Stimulated activated naive CD8-positive, alpha-beta T cell treated with anti-CD3 and anti-CD28 coated beads, Interleukin-15, amount 100 ng/mL, for 72 hours (primary cell): ENCODE measurements at places on chromosomes 1 and 21.

GRCh38 chr1:10242135-10242534 lies 31.8 kb downstream of the KIF1B start:
- DNase-seq = no peak

- DNase-seq = no peak
Measured at GRCh38 chr1:115436596-115436995, 98.5 kb upstream of the NGF start.

DNA sequence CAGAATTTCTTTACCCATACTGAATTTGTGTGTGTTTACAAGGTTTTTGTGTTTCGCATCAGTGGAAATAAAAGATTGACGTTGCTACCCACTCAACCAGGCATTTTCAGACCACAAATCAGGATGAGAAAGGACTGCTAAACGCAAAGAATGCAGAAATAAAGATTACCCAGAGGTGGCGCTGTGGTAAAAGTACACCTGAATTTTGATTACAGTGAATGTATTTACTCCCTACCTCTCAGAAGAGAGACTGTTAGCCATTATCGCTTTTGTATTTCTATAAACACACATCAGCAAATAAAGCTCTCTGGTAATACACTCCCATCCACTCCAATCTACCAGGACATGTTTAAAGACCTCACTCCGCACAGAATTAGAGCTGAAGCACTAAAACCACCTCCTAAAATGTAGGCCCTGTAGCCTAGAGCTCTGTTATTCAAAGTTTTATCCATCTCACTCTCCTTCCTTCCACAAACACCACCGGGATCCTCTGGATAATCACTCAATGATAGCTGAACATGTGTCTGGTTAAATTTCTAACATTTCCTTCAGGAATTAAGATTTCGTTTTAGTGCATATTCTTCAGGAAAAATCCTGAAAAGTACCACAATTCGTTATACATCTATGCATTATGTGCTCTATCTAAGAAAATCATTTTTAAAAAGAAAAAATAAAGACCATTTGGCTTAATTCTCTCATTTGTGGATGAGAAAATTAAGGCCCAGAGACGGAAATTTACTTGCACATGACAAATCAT lies 2.5 kb upstream of the LMO4 start:
- peak; percentile 39 for DNase-seq

GRCh38 chr1:6152181-6152580 lies 27.9 kb downstream of the CHD5 start:
- DNase-seq = no peak

- no peak for DNase-seq
Measured at GRCh38 chr1:115306146-115306545, 31.9 kb downstream of the NGF start.

GRCh38 chr1:5683446-5683845 lies 308.8 kb downstream of the NPHP4 start:
- no peak for DNase-seq

GRCh38 chr1:247043406-247043805 lies 35.2 kb downstream of the ZNF670 start:
- no peak for DNase-seq

- no peak for DNase-seq
Measured at GRCh38 chr1:2322581-2323211, 68.7 kb downstream of the MORN1 start.

GRCh38 chr1:168163670-168164069 lies 15.1 kb upstream of the TIPRL start:
- no peak for DNase-seq

GRCh38 chr1:64537942-64538341 lies 68.0 kb downstream of the CACHD1 start:
- DNase-seq = peak; percentile 29

DNA sequence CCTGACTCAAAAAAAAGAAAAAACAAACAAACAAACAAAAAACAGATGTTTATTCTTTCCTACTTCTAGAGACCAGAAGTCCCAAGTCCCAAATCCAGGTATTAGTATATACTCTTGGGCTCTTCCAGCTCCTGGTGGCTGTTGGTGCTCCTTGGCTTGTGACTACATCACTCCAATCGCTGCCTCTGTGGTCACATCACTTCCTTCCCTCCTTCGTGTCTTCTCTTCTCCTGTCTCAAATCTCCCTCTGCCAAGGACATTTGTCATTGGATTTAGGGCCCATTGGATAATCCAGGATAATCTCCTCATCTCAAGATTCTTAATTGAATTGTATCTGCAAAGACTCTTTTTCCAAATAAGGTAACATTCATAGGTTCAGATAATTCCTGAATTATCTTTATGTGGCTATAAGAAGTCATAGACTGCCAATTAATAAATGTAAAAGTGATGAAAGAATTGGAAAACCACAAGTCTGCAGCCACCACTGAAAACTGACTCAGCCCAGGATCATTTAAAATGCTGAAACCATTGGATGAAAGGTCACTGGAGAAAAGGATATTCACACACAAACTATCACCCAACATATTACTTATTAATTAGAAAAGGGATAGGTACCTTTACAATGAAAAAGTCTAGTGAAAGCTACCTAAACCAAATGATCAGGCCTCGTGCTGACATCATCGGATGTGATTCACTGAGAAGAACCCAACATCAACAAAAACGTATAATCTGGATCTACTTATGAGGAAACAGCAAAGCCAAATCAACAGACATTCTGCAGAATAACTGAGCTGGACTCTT lies 67.1 kb downstream of the ZNF281 start:
- DNase-seq = no peak

- DNase-seq = no peak
Measured at GRCh38 chr1:5109633-5110032, 455.2 kb downstream of the AJAP1 start.

GRCh38 chr1:170164103-170164763 lies 18.5 kb downstream of the NTMT2 start:
- no peak for DNase-seq

GRCh38 chr1:23784846-23785245 lies 6.1 kb upstream of the LYPLA2 start:
- no peak for DNase-seq

DNA sequence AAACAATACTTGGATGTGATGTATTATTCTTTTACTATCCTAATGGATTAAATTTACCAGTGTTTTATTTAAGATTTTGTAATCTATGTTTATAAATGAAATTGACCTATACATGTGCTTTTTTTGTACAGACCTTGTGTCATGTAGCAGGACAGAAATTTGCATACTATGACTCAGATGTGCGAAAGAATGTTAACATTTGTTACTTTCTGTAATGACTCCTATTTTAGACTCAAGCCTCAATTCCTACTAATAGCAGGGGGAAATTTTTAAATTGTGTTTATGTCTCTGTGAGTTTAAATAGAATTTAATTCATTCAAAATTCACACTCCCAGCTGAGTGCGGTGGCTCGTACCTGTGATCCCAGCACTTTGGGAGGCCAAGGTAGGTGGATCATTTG lies 21.8 kb upstream of the RIMKLA start:
- DNase-seq = no peak
